Naive thymus-derived CD4-positive, alpha-beta T cell (primary cell): ENCODE measurements at places on chromosomes 7 and 10. TPM values are rescaled to one million over a fixed set of nuclear protein-coding genes. Genes with fewer than 3 reads are reported as not detected.

The CELF2 gene
- 139 TPM for polyA plus RNA-seq

The SLC39A12 gene
- polyA plus RNA-seq: not detected

The STEAP4 gene
- polyA plus RNA-seq: not detected

The HECW1 gene
- polyA plus RNA-seq: not detected

The NAT16 gene
- not detected for polyA plus RNA-seq

The TRIM4 gene
- 37.8 TPM for polyA plus RNA-seq

The PRSS1 gene
- polyA plus RNA-seq: not detected

The DRGX gene
- not detected for polyA plus RNA-seq
